Activated T-cell treated with anti-CD3 and anti-CD28 coated beads, Interleukin-2, amount 50 U/mL, for 24 hours (primary cell): ENCODE measurements at places on chromosomes 5 and 9.

GRCh38 chr9:13205824-13206223 lies 73.7 kb downstream of the MPDZ start:
- no peak overlapping the region for H3K4me3 ChIP-seq
- no peaks in the 10 kb centered on the region for H3K27me3 ChIP-seq
- DNase-seq = no peak
- H3K36me3 ChIP-seq = no peaks in the 10 kb centered on the region

- no peak overlapping the region for H3K27ac ChIP-seq
- no peak overlapping the region for H3K4me3 ChIP-seq
- H3K27me3 ChIP-seq = no peaks in the 10 kb centered on the region
- no peaks in the 10 kb centered on the region for H3K4me1 ChIP-seq
Observed at GRCh38 chr9:124906966-124907365, 33.9 kb downstream of the GOLGA1 start.

DNA sequence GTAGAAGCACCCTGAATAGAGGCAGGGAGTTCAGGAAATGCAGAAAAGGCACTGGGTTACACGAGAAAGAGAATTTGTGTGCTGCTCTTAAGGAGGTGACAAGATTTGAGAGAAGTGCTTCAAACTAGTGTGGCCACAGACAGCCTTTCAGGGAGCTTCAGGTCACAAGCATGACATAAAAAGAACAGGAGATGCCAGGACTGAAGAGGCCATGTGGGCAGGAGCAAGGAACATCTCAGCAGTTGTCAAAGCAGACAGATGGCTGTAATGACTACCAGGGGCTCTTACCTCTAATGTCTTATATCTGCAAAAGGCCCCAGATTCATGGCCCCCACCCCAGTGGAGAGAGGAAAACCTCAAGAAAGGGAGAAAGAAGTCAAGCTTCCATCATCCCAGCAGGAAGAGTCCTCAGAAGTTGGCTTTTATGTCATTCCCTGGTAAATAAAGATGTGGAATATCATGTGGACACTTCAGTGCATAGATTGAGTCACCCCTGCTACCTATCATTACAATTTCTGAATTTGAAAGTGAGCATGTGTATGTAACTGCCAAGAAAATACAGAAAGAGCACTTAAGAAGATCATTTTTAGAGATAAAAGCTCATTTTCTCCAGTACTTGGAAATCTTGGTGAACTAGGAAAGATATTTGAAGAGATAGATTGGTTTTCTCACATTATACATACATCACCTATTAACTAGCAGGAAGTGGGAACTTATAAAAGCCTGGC lies 214.4 kb upstream of the RORB start:
- no peaks in the 10 kb centered on the region for H3K4me1 ChIP-seq
- no peak overlapping the region for H3K4me3 ChIP-seq
- H3K27ac ChIP-seq = no peak overlapping the region
- H3K27me3 ChIP-seq = no peaks in the 10 kb centered on the region

DNA sequence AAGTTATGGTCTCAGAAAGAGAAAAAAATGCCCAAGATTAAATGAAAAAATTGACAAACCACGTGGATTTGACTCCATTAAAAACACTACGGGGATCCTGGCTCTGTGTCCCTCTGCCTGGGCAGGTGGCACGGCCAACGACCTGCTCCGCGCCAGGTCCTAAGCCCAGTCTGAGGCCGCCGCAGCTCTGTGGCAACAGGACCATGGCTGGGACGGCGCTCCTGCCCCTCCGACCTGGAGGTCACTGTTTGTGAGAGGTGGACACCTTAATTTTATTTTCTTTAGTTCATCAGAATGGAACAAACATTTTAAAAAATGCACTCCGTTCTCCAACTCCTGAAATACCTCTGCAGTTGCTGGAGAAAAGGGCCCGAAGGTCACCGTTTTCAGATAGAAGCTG lies 369.4 kb downstream of the CDH9 start:
- no peak overlapping the region for H3K27ac ChIP-seq
- no peak overlapping the region for H3K4me3 ChIP-seq
- no peaks in the 10 kb centered on the region for H3K27me3 ChIP-seq
- no peaks in the 10 kb centered on the region for H3K4me1 ChIP-seq
- no peaks in the 10 kb centered on the region for H3K36me3 ChIP-seq

GRCh38 chr9:73426269-73426668 lies 274.6 kb downstream of the ANXA1 start:
- H3K4me3 ChIP-seq = no peak overlapping the region
- no peaks in the 10 kb centered on the region for H3K27me3 ChIP-seq
- no peak for DNase-seq
- no peaks in the 10 kb centered on the region for H3K36me3 ChIP-seq
- H3K27ac ChIP-seq = no peak overlapping the region

DNA sequence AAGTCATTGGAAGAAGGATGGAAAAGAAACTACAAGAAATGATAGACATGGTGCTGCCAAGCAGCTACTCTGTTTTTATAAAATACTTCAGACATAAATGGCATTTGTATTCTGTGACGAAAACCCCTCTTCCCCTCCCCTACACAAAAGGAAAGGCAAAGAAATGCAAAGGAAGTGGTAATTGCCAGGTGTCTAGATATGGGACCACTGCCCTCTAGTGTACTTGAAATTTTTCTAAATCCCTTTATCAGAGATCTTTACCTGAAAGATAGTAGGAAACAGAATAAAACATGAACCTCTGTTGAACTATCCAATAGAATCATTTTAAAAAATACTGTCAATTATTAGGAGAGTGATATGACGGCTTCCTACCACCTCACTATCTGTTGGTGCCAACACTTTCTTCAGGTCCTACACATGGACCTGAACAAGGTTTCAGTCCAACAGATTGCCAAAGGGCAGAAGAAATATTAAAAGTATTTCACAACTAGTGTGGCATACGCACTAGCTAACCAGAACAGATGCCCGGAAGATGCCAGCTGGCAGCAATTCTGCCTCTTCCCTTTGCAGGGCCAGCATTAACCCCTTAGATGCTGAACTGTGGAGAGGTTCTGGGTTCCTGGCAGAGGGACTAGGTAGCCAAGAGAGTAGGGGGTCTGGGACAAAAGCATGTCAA lies 104.1 kb downstream of the TSSK1B start:
- no peak for DNase-seq
- no peaks in the 10 kb centered on the region for H3K36me3 ChIP-seq
- H3K4me1 ChIP-seq = peaks cover 16% of the 10 kb centered on the region
- H3K27ac ChIP-seq = no peak overlapping the region

DNA sequence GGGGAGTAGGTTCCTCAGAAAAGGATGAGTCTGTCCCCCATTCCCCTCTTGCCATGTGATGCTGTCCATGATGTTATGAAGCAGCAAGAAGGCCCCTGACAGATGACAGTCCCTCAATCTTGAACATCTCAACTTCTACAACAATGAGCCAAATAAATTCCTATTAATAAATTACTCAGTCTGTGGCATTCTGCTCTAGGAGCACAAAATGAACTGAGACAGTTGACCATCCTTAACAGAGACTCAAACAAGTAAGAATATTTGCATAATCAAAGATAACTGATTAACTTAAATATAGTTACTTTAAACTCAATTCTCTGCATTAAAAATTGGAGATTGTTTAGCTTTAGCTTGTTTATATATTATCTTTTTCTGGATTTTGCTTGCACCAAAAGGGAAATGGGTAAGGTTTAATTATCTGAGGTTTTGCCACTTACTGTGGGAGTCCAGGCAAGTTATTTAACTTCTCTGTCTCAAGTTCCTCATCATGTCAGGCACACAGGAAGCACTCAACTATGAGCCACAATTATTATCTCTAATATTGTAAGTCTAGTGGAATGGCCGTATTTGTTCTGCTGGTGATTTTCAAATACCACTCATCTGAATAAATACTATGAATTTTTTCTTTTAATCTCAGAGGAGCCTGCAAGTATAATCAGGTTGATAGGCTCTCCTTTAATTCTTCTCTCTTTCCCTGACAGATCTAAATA lies 162.9 kb downstream of the TSSK1B start:
- no peak overlapping the region for H3K27ac ChIP-seq
- H3K4me1 ChIP-seq = peaks cover 18% of the 10 kb centered on the region
- H3K36me3 ChIP-seq = no peaks in the 10 kb centered on the region

- no peaks in the 10 kb centered on the region for H3K27me3 ChIP-seq
- H3K36me3 ChIP-seq = no peaks in the 10 kb centered on the region
- H3K27ac ChIP-seq = no peak overlapping the region
- no peak for DNase-seq
Observed at GRCh38 chr5:65151614-65152013, 330.1 kb downstream of the ADAMTS6 start.

GRCh38 chr5:169571355-169571754 lies 12.2 kb upstream of the SPDL1 start:
- no peak overlapping the region for H3K27ac ChIP-seq
- H3K4me1 ChIP-seq = peaks cover 1% of the 10 kb centered on the region
- H3K27me3 ChIP-seq = peaks cover 58% of the 10 kb centered on the region
- H3K36me3 ChIP-seq = no peaks in the 10 kb centered on the region
- no peak overlapping the region for H3K4me3 ChIP-seq
- no peak for DNase-seq

- DNase-seq = no peak
- no peaks in the 10 kb centered on the region for H3K27me3 ChIP-seq
- no peaks in the 10 kb centered on the region for H3K4me1 ChIP-seq
- H3K36me3 ChIP-seq = no peaks in the 10 kb centered on the region
Observed at GRCh38 chr5:152309926-152310450, 95.1 kb downstream of the NMUR2 start.

DNA sequence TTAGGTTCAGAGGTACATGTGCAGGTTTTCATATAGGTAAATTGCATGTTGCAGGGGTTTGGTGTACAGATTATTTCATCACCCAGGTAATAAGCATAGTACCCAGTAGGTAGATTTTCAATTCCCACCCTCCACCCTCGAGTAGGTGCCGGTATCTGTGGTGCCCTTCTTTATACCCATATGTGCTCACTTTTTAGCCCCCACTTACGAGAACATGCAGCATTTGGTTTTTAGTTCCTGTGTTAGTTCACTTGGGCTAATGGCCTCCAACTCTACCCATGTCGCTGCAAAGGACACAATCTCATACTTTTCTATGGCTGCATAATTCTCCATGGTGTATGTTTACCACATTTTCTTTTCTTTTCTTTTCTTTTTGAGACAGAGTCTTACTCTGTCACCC lies 21.2 kb downstream of the ITK start:
- H3K4me1 ChIP-seq = peaks cover 90% of the 10 kb centered on the region
- no peak for DNase-seq
- peak overlapping the region; percentile 85 for H3K27ac ChIP-seq
- no peaks in the 10 kb centered on the region for H3K27me3 ChIP-seq

GRCh38 chr5:3027866-3028635 lies 276.6 kb upstream of the IRX2 start:
- DNase-seq = no peak
- no peaks in the 10 kb centered on the region for H3K27me3 ChIP-seq

DNA sequence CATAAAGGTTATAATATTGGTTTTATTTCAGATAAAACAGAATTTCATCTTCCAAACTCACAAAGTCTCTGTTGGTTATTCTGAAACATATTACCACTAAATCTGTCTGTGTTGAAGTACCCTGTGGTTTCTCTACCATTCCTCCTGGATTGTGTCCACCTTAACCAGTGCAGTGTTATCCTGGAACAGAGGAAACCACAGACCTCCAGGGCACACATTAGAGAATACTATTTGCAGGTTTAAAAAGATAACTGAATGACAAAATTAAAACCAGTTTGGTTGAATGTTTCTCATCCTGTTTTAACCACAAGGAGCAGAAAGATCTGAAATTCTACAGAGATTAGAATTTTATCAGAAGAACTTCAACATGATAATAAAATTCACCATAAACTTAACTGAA lies 251.8 kb downstream of the CWC27 start:
- peaks cover 19% of the 10 kb centered on the region for H3K4me1 ChIP-seq
- no peak overlapping the region for H3K27ac ChIP-seq
- H3K4me3 ChIP-seq = no peak overlapping the region
- H3K27me3 ChIP-seq = no peaks in the 10 kb centered on the region

GRCh38 chr9:120702075-120702474 lies 12.2 kb downstream of the MEGF9 start:
- peaks cover 7% of the 10 kb centered on the region for H3K4me1 ChIP-seq
- no peaks in the 10 kb centered on the region for H3K27me3 ChIP-seq
- H3K4me3 ChIP-seq = no peak overlapping the region

DNA sequence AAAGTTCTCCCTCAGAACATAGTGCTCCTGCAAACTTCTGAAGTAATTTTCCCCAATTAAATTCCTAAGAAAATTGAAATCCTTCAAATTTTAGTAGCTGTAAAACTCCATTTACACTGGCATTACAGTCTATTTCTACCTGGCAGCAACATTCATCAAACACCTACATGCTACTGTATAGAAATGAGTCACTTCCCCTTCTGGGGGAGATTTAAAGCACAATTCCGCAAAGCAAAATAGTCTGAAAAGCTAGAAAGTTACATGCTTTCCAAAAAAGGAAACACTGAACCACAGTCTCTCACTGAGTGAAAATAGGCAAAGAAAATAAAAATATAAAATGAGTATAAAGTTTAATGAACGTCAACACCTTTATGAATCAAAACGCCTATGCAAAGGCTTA lies 43.3 kb downstream of the MCTP1 start:
- DNase-seq = no peak
- H3K36me3 ChIP-seq = no peaks in the 10 kb centered on the region
- H3K27ac ChIP-seq = no peak overlapping the region
- peaks cover 7% of the 10 kb centered on the region for H3K4me1 ChIP-seq
- no peak overlapping the region for H3K4me3 ChIP-seq
- peaks cover 9% of the 10 kb centered on the region for H3K27me3 ChIP-seq

GRCh38 chr9:124132671-124133147 lies 121.1 kb downstream of the LHX2 start:
- no peaks in the 10 kb centered on the region for H3K4me1 ChIP-seq
- H3K27ac ChIP-seq = no peak overlapping the region
- no peak for DNase-seq
- H3K4me3 ChIP-seq = no peak overlapping the region
- no peaks in the 10 kb centered on the region for H3K27me3 ChIP-seq

DNA sequence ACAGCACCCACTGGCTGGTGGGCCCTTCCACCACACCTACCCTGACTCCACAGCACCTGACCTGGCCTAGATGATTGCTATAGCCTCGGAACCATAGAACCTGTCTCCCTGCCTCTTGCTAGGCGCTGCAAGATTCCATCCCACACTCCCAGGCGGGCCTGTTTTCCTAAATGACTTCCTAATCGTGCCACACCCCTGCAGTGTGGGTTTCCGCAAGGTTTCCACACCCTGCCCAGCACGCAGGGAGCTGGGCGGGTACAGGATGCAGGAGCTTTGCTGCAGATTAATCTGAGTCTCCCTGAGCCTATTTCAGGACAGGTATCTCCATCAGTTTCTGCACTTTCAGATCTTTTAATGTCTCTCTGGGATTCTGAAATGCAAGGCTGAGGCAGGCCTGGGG lies 62.9 kb downstream of the SHB start:
- peaks cover 30% of the 10 kb centered on the region for H3K4me1 ChIP-seq
- H3K27ac ChIP-seq = no peak overlapping the region
- H3K27me3 ChIP-seq = no peaks in the 10 kb centered on the region
- H3K36me3 ChIP-seq = no peaks in the 10 kb centered on the region

GRCh38 chr5:145554399-145554798 lies 280.7 kb downstream of the PRELID2 start:
- no peaks in the 10 kb centered on the region for H3K4me1 ChIP-seq
- no peak for DNase-seq
- H3K4me3 ChIP-seq = no peak overlapping the region

GRCh38 chr5:148739524-148739923 lies 85.2 kb upstream of the HTR4 start:
- no peak overlapping the region for H3K4me3 ChIP-seq
- peaks cover 40% of the 10 kb centered on the region for H3K27me3 ChIP-seq
- DNase-seq = no peak
- no peak overlapping the region for H3K27ac ChIP-seq

- H3K36me3 ChIP-seq = no peaks in the 10 kb centered on the region
- DNase-seq = no peak
- no peak overlapping the region for H3K27ac ChIP-seq
- H3K4me3 ChIP-seq = no peak overlapping the region
- no peaks in the 10 kb centered on the region for H3K4me1 ChIP-seq
- peaks cover 3% of the 10 kb centered on the region for H3K27me3 ChIP-seq
Observed at GRCh38 chr5:139222346-139222745, 24.2 kb upstream of the SIL1 start.
